ENCODE measurements at places on chromosomes 1 and 21.

DNA sequence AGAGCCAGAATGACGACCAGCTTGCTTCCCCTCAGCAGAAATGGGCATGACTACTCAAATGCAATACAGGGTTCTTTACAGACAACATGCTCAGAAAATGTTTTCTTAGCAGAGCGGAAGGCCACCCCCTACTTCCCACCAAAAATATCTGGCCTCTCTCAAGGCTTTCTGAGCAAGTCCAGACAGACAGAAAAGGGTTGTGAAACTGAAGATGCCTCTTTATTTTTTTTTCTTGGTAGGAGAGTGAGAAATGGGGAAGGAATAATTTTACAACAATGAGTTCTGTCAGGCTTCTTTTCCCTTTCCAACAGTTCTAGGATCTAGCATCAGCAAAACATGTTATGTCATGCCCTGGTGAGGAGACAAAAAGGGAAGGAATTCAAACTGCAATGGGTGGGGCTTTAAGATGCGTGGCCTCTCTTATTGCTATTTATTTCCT is 172.0 kb upstream of the CAMK1G start:
- no peak for DNase-seq

- no peak for DNase-seq
Observed at GRCh38 chr1:17475752-17476151, 36.3 kb upstream of the RCC2 start.

DNA sequence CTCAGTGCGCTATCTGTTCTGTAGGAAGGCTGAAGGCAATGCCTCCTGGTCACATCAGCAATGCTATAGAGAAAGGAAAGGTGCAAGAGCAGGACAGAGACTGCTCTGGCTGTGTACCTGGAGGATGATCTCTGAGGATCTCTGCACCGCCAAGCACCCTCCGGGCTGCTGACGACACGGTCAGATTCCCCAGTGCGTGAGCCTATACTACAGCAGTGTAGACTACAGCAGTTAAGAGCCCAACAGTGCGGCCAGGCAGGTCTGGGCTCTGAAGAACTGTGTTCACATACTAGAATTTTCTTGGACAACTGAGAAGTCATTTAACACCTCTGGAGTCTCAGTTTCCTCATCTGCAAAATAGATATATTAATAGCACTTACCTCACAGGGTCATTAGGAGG is 39.9 kb downstream of the ITPKB start:
- DNase-seq = no peak

DNA sequence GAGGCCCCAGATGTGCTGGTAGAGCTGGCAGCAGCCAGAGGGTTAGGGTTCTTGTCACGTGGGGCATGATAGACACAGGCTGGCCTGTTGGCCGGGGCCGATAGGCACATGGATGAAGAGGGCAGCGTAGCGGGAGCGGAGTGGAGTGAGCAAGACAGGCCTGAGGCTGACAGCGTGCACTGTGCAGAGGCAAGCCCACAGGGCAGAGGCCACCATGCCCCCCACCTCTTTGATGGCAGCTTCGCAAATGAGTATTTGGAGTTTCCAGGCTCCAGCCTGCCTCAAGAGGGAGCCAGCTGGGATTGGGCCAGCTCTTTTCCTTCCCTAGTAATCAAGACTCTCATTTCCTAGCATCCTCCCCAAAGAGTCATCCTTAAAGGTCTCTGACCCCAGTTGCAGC is 43.5 kb downstream of the TMCC2 start:
- DNase-seq = no peak

DNA sequence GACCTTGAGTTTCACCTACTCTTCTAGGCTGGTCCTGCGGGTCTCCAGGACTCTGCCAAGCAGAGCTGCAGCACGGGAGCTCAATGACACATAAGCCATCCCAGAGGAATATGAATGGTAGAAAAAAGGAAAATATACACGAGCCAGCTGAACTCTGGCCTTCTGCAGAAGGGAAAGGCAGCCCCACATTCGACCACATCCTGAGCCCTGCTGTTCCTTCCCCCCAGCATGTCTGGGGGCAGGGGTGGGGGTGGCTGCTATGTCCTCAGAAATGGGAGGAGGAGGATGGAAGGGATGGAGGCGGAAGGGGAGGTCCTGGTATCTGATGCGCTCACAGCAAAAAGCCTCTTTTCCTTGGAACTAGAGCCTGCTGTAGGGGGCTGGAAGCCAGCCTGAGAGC is 12.1 kb upstream of the KDF1 start:
- no peak for DNase-seq

DNA sequence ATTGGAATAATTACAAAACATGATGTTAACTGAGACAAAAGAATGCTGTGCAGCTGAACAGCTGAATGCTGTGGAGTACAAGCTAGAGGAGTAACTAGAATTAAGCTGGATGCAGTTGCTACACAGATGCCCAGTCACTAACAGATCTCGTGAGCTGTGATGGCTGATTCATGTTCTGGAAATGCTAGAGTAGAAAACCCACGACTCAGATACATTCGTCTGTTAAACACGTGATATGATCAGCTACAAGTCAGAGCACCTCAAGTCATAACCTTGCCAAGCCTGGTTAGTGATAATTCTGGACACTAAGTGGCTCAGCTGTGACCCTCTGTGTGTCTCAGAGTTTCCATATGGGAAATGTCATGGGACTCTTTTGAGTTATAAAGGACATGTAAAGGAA is 89.7 kb upstream of the ESRRG start:
- DNase-seq = peak; percentile 1

- no peak for DNase-seq
Observed at GRCh38 chr1:1827089-1827848, 49.0 kb upstream of the NADK start.

DNA sequence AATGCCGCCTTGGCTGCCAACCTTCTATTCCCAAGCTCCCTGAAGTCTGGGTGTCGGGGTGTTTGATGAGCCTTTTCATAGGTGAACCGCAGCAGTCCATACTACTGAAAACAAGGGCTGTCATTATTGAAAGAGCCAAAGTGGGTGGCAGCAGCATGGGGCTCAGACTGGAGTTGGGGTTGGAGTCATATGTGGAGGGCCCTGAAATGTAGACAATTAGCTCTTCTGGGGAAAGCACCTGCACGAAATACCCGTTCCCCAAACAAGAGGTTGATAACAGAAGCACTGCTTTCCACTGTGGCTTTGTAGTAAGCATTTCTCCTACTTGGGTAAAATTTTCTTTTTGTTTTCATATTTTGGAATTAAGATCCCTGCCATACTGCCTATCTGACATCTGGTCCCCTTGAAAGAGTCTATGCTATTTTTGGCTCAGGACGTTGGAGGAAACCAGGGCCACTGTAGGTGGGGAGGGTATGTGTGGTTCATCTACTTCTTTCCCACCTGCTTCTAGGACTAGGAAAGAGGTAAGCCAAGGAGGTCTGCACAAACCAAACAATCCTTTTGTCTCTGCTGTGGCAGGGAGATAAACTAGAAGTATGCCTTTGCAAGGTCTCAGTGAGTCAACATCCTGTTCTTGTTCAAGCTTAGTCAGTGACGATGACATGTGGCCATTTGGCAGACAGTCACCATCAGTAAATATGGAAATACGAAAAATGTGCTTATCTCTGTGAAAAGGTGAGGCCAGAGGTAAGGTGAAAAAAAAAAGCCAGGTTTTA is 197.0 kb upstream of the UBE2U start:
- DNase-seq = no peak

DNA sequence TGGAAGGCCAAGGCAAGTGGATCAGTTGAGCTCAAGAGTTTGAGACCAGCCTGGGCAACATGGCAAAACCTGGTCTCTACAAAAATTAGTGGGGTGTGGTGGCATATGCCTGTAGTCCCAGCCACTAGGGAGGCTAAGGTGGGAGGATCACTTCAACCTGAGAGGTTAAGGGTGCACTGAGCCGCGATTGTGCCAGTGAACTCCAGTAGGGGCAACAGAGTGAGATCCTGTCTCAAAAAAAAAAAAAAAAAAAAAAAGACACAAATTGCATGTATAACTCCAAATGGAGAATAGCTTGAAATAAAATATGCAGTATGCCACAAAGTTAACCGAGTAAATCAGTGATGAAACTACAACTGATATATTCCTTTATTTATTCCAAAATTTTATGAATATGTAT is 51.6 kb downstream of the LRRC40 start:
- DNase-seq = no peak

DNA sequence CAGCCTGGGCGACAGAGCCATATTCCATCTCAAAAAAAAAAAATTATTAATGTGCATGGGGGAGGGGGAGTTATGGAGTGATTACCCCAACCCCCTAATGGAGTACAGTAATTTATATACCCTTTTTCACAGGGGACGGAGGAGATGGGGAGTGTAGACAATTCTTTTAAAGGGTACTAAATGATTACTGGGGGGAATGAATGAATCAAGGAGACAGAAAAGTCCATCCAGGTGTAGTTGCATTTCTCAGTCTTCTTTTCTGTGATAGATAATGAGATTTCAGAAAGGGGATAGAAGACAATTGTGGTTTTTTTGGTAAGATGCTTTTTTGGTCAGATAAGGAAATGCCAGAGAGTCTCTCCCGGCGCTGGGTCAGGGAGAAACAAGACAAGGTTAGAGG is 13.0 kb downstream of the OSBPL9 start:
- no peak for DNase-seq

- DNase-seq = peak; percentile 7
Observed at GRCh38 chr21:42258150-42258884, 39.4 kb downstream of the ABCG1 start.

- DNase-seq = no peak
Observed at GRCh38 chr1:33094486-33094885, 13.5 kb downstream of the AZIN2 start.

DNA sequence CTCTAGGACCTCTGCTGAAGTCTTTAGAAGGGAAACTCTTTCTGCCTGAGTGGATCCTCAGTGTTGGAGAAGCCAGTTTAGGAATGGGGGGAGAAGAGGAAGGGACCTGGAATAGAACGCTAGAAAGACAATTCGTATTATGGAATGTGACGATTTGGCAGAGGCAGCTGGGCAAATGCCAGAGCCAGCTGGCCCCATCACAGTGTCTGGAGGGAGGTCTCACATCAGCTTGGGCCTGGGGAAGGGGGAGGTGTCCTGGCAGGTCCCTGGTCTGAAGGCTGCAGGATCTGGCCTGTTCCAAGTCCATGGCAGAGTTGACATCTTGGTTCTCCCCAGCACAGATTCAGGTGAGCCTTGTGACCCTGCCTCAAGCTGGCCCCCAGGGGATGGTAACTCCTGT is 11.3 kb downstream of the TMCC2 start:
- no peak for DNase-seq

GRCh38 chr1:230187290-230187689 is 120.3 kb downstream of the GALNT2 start:
- no peak for DNase-seq

GRCh38 chr1:206814716-206815341 is 42.5 kb upstream of the IL10 start:
- peak; percentile 83 for DNase-seq

- peak; percentile 33 for DNase-seq
Observed at GRCh38 chr1:7070389-7071029, 285.3 kb downstream of the CAMTA1 start.

- no peak for DNase-seq
Observed at GRCh38 chr1:27554759-27555699, 48.9 kb downstream of the AHDC1 start.

- no peak for DNase-seq
Observed at GRCh38 chr1:156414461-156415064, 45.6 kb downstream of the RHBG start.

DNA sequence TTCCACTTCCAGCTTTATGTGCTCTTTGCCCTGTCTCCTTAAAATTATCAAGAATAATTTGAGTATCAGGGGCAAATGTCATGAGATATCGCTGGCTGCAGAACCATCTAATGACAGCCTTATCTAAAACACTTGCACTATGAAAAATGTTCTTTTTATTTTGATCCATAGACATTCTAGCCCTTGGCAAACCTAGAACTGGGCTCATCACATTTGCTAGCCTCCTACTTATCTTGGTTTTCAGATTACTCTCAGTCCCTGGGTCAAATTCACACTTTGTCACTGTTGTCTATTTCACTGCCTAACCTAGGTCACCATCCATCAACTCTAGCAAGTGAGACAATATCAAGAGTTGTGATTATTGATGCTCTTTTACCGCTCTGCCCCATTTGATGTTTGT is 59.9 kb upstream of the IPO9 start:
- DNase-seq = no peak

GRCh38 chr1:234395297-234395696 is 22.0 kb downstream of the COA6 start:
- no peak for DNase-seq

- no peak for DNase-seq
Observed at GRCh38 chr1:216898801-216899200, 175.6 kb upstream of the ESRRG start.

- DNase-seq = no peak
Observed at GRCh38 chr1:220137019-220137786, 43.3 kb downstream of the IARS2 start.

DNA sequence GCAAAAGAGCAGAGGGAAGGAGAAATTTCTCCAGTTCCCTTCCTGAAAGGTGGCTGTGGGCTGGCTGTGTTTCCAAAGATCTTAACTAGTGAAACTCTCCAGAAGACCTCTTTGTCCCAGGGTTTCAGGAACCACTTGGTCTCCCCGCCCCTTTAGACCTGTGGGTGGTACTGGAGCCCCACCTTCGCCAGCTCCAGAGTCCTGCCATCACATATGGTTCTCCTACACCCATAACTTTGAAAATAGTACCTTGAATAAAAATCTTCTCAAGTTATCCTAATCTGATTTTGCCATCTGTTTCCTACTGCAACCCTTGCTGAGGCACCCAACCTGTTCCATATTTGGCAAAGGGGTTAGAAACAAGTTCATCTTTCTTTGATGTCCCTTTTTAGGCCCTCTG is 303.9 kb downstream of the SEC16B start:
- no peak for DNase-seq

- DNase-seq = no peak
Observed at GRCh38 chr1:115647047-115647446, 5.3 kb downstream of the VANGL1 start.

DNA sequence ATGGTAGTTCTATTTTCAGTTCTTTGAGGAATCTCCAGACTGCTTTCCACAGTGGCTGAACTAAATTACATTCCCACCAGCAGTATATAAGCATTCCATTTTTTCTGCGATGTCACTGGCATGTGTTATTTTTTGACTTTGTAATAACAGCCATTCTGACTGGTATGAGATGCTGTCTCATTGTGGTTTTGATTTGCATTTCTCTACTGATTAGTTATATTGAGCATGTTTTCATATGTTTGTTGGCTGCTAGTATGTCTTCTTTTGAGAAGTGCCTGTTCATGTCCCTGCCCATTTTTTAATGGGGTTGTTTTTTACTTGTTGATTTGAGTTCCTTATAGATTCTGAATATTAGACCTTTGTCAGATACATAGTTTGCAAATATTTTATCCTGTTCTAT is 87.9 kb downstream of the RPS6KC1 start:
- DNase-seq = no peak
